ENCODE measurements at places on chromosomes 7 and 10. TPM values are rescaled to one million over a fixed set of nuclear protein-coding genes. Genes with fewer than 3 reads are reported as not detected.

- peak; percentile 64 for DNase-seq
- H3K27me3 ChIP-seq, result no peaks in the 10 kb centered on the region
- H3K4me3 ChIP-seq, result no peak overlapping the region
Measured at GRCh38 chr10:6721480-6721879, 141.4 kb upstream of the PRKCQ start.

GRCh38 chr10:112671743-112672142, 224.7 kb downstream of the VTI1A start:
- H3K27ac ChIP-seq, result no peak overlapping the region
- H3K27me3 ChIP-seq, result no peaks in the 10 kb centered on the region
- DNase-seq, result no peak
- H3K4me1 ChIP-seq, result no peaks in the 10 kb centered on the region
- H3K36me3 ChIP-seq, result no peaks in the 10 kb centered on the region

- H3K4me1 ChIP-seq, result peaks cover 4% of the 10 kb centered on the region
- no peaks in the 10 kb centered on the region for H3K36me3 ChIP-seq
Measured at GRCh38 chr10:103668351-103669242, 175.1 kb downstream of the NEURL1 start.

DNA sequence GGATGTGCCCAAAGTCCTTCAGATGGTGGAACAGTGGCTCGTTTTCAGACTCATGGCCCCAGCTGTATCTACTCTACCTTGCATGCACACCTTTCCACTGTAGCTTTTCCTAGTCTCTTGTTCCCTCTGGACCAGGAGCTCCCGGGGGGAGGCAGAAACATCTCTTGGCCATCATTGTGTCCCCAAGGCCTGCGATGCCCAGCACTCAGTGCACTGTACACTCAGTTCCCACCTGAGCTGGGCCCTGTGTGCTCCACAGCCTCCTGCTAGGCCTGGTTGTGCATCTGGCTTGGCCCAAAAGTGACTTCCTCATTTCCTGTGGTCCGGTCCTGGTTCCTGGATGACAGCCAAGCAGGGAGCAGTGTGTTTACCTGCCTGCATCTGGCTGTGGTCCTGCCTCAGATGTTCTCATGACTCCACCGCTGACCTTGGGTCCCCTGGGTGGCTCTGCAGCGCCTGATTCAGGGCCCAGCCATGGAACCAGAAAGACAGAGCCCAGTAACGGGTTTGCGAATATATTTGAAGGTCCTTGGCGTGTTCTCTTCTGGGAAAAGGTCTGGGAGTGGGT, 9.9 kb upstream of the DOCK1 start:
- no peaks in the 10 kb centered on the region for H3K4me1 ChIP-seq
- no peak for DNase-seq
- H3K27me3 ChIP-seq, result no peaks in the 10 kb centered on the region
- no peak overlapping the region for H3K4me3 ChIP-seq
- H3K27ac ChIP-seq, result no peak overlapping the region

GRCh38 chr7:104397442-104397841, 69.0 kb downstream of the LHFPL3 start:
- no peak overlapping the region for H3K27ac ChIP-seq
- no peaks in the 10 kb centered on the region for H3K27me3 ChIP-seq
- no peak overlapping the region for H3K4me3 ChIP-seq
- no peaks in the 10 kb centered on the region for H3K36me3 ChIP-seq
- no peak for DNase-seq

DNA sequence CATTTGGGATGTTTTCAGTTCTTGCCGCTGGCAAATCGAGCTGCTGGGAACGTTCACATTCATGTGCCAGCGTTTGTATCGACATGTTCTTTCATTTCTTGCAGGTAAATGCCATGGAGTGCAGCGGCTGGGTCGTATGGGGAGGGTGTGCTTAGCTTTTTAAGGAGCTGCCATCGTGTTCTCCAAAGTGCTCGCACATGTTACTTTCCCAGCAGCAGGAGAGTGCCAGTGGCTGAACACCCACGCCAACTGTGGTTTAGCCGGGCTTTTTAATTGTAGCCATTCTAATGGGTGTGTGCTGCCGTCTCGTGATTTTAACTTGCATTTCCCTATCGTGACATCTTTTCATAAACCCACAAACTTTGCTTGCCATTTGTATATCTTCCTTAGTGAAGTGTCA, 11.6 kb upstream of the BNIP3 start:
- no peak overlapping the region for H3K4me3 ChIP-seq
- no peaks in the 10 kb centered on the region for H3K27me3 ChIP-seq
- no peaks in the 10 kb centered on the region for H3K4me1 ChIP-seq
- no peaks in the 10 kb centered on the region for H3K36me3 ChIP-seq
- no peak overlapping the region for H3K27ac ChIP-seq
- no peak for DNase-seq

DNA sequence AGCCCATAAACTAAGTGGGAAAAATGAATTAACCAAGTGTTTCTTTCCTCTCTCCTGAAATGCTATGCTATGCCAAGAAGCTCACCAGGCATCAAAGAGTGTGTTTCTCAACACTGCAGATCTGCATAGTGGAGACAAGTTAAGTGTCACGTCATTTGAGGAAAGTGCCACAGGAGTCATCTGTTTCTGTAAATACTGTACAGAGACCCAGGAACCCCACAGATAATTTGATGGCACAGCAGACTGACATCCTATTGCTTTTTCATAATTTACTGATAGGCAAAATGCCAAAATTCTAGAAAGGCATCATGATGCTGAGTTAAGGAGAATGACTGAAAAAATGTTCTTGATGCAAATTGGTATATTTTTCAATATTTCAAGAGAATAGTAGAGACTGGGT, 124.3 kb downstream of the NRCAM start:
- H3K36me3 ChIP-seq, result no peaks in the 10 kb centered on the region
- no peaks in the 10 kb centered on the region for H3K27me3 ChIP-seq
- no peak overlapping the region for H3K27ac ChIP-seq
- no peaks in the 10 kb centered on the region for H3K4me1 ChIP-seq

DNA sequence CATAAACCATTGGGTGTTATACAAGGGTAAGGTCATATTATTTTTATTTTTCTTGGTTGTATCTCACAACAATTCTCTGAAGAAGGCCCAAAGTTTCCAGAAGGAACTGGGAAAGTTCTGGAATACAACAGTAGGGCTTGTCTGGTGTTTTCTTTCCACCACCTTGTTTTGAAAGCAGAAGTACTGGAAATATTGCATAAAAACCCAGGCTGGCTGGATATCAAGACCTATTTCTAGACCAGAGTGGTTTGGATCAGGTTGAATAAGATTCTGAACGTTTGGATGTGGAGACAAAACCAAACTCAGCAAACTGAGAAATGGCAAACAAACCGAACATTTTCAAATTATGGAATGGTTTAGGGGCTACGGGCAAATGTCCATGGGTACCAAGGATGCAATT, 182.6 kb upstream of the FZD8 start:
- H3K27me3 ChIP-seq, result no peaks in the 10 kb centered on the region
- DNase-seq, result no peak
- no peaks in the 10 kb centered on the region for H3K36me3 ChIP-seq
- no peak overlapping the region for H3K27ac ChIP-seq
- H3K4me1 ChIP-seq, result no peaks in the 10 kb centered on the region

- H3K36me3 ChIP-seq, result no peaks in the 10 kb centered on the region
- no peaks in the 10 kb centered on the region for H3K27me3 ChIP-seq
- peak overlapping the region; percentile 22 for H3K27ac ChIP-seq
- no peak overlapping the region for H3K4me3 ChIP-seq
- DNase-seq, result no peak
Measured at GRCh38 chr7:129906700-129907099, 46.1 kb downstream of the UBE2H start.

DNA sequence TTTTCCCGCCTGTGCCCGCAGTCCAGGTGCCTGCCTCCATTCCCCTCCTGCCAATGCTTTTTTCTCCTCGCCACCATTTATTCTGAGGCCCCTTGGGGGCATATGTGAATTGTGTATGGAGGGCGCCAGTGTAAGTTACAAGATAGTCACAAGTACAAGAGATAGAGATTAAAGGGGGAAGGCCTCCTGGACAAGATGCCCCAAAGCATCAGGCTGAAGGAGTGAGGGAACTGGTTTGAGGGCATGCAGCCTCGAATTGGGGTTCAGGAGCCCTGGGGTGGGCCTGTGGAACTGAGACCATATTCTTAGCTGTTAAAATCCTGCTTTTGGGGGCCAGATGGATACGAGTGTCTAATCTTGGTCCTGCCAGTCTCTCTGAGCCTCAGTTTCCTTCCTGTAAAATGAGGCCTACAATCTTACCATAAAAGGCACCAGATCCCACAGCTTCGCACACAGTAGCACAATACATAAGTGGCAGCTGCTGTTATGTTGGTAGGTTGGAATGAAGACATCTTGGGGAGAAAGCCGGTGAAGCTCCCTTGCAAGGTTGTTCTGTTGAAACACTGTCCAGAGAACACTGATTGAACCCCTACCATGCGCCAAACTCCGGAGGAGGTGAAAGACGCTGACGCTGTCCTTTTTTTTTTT, 545 bp upstream of the COMTD1 start:
- no peaks in the 10 kb centered on the region for H3K4me1 ChIP-seq
- H3K36me3 ChIP-seq, result no peaks in the 10 kb centered on the region
- H3K27ac ChIP-seq, result peak overlapping the region; percentile 88
- no peak for DNase-seq
- H3K27me3 ChIP-seq, result no peaks in the 10 kb centered on the region

GRCh38 chr10:12638103-12638502, 288.8 kb downstream of the CAMK1D start:
- DNase-seq, result no peak
- H3K36me3 ChIP-seq, result no peaks in the 10 kb centered on the region
- no peak overlapping the region for H3K4me3 ChIP-seq
- no peak overlapping the region for H3K27ac ChIP-seq
- no peaks in the 10 kb centered on the region for H3K4me1 ChIP-seq

- H3K4me3 ChIP-seq, result no peak overlapping the region
- H3K27me3 ChIP-seq, result no peaks in the 10 kb centered on the region
- no peaks in the 10 kb centered on the region for H3K4me1 ChIP-seq
- peak overlapping the region; percentile 5 for H3K27ac ChIP-seq
- H3K36me3 ChIP-seq, result no peaks in the 10 kb centered on the region
- no peak for DNase-seq
Measured at GRCh38 chr10:114649217-114649903, 8.7 kb downstream of the ABLIM1 start.

- no peak overlapping the region for H3K4me3 ChIP-seq
- peak overlapping the region; percentile 83 for H3K27ac ChIP-seq
- DNase-seq, result no peak
- peaks cover 6% of the 10 kb centered on the region for H3K4me1 ChIP-seq
Measured at GRCh38 chr10:61834519-61834918, 67.0 kb upstream of the ARID5B start.

FAM241B gene
- total RNA-seq, result 0.35 TPM

CFAP69 gene
- 13.1 TPM for total RNA-seq

NPC1L1 gene
- not detected for total RNA-seq
